ENCODE measurements at places on chromosomes 13 and 19.

DNA sequence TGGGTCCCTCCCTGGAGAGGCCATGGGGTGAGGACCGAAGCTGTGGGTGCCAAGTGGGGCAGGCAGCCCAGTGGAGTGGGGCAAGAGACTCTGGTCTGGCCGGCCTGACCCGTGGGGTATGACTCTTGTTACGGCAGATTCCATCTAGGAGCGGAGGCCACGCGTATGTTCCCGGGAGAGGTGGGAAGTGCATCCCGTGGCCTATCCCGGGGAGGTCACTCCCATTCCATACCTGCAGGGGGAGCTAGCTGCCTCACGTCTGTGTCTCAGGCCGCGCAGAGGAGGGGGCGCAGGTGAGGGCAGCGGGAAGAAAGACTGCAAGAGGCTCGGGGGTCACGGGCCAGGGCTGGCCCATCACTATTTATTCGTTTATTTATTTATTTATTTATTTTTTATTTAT is 4.9 kb downstream of the CSNK1G2 start:
- DNase-seq: no peak

DNA sequence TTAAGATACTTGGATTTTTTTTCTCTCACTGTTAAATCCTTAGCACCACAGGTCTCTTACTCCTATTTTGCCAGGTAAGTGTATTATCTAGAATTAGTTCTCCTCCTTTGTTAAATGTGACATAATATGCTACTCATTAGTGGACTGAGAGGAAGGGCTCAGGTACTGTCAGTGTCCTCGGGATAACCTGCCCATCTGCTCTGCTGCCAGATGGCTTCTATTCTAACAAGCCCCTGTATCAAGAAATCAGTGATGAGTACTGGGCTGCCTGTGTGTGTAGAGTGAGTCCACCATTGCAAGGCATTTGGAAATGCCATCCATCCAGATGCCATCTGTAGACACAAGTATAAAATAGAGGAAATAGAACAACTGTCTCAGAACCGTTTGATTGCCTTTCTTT is 209.6 kb downstream of the ATP8A2 start:
- no peak for DNase-seq

DNA sequence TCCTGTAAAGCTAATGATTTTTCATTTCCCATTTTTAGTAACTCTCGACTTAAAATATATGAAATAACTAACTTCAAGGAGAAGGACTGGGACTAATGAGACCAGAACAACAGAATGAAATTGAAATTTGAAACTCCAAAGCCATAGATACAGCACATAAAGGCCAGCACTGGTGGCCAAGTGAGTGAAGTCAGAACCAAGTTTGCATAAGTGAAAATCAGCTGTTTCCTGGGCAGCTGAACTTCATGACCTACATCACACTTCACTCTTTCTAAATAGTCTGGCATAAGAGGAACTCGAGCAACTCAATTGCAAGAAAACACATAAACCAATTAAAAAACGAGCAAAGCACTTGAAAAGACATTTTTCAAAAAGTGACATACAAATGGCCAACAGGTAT is 84.5 kb downstream of the DCLK1 start:
- no peak for DNase-seq

GRCh38 chr13:48844676-48845075 is 131.0 kb upstream of the FNDC3A start:
- DNase-seq: no peak

DNA sequence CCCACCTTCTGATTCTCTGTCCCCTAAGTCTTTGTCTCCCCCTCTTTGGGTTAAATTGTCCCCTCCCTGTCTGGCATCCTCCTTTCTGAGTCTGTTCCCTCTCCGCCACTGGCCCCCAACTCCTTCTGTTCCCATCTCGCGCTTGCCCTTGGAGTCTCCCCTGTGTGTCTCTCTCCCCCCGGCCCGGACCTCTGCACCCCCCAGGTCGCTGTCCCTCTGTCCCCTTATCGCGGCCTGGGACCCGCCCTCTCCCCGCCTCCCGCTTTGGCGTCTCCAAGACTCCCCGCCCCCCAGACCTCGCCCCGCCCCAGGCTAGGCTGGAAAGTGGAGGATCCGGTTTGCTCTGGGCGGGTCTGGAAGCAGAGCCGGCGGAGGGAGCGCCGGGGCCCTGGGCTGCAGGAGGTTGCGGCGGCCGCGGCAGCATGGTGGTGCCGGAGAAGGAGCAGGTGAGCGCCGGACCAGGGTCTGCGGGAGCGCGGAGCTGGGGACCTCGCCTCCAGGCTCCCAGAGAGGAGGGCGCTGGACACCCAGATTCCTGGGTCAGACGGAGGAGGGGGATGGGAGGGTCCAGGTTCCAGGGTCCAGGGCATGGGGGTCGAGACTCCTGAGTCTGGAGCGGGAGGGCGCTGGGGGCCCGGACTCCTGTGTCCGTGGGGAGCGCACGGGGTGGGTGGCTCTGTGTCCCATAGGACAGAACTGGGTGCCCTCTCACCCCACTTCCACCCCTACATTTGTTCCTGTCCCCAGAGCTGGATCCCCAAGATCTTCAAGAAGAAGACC is at the start of gene TRPM4:
Gene TRPM4, plus strand, starts transcription at position 348 of the 780 bp plus-strand sequence. Its CDS starts 75 bp downstream, at position 423.
- peak; percentile 91 for DNase-seq

DNA sequence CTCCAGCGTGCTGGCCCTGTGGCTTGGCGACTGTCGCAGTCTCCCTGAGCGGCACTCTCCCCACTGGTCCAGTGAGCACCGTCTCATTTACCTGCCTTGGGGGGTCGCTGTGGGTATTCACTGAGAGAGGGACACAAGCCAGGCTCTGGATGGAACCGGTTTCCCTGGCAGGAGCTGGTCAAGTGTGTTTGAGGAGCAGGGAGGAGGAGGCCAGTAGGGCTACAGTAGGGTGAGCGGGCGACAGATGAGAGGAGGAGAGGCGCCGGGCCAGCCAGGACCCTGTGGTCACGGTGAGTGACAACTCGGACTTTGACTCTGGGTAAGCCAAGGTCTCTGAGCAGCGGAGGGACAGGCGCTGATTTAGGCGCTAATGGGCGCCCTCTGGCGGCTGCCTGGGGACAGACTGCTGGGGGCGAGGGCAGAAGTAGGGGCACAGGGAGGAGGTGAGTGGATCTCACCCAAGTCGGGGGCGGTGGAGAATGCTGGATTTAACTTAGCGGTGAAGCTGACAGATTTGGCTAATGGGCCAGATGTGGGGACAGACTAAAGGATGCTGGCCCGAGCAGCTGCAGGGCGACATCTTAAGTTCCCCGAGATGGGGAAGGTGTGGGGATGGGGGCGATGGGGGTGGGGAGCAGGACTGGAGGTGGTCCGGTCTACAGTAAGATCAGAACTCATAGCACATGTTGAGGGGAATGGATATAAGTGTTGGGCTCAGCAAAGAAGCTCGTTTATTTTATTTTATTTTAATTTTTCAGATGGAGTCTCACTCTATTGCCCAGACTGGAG is 4.7 kb upstream of the PRMT1 start:
- peak; percentile 67 for DNase-seq

GRCh38 chr13:41496420-41497234 is 39.3 kb downstream of the RGCC start:
- no peak for DNase-seq

GRCh38 chr13:52127783-52128702 is 830 bp downstream of the NEK5 start:
- DNase-seq: no peak

Data from SJSA1 (cell line).